ENCODE measurements at places on chromosomes 7 and 10.

GRCh38 chr10:122981066-122981464 lies 864 bp downstream of the PSTK start:
- DNase-seq = no peak

DNA sequence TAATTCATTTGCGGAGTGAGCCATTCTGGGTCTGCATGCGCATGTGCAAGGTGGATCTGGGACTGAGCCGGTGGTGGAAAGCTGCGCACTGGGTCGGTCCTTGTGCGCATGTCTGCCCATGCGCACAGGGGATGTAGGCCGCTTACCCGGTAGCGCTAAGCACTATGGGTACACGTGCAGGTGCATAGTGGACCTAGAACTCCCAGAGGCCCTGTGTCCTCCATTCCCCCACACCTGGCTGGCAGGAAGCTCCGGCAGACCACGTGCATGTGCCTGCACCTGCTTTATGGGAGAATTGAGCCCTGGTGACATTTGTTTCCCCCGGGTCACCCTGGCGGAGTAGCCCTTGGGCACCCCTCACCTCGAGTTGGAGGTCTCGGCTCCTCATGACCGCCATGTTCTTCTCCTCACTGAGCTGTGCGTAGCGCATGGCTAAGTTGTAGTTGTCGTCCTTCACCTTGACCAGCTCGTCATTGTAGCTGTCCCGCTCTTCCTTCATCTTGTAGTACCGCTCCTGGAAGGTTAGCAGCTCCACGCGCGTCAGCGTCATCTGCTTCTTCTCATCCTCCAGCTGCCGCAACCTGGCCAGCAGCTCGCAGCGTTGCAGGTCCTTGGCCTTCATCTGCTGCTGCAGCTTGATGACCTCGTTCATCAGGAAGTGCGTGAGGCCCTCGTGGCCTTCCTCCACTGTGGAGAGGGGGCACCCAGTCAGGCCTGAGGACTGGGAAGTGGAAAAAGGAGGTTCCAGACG lies 99.6 kb downstream of the CARD11 start:
- DNase-seq = no peak

DNA sequence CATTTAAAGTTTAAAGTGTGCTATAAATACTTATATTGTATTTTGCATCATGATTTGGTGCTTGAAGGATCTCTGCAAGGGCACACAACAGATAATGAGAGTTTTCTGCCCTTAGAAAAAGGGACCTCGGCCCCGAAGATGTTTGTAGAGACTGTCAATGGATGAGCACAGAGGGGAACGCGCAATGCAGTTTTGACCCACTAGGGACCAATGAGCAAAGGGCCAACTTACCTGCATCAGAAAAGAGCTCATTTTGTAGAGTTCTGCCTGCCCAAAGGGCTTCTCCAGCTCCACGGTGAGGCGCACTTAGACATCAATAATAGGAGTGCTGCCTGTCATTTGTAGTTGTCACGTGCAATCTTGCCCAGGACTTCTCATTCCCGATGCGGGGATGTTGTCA lies 91.1 kb downstream of the BUB3 start:
- no peak for DNase-seq

DNA sequence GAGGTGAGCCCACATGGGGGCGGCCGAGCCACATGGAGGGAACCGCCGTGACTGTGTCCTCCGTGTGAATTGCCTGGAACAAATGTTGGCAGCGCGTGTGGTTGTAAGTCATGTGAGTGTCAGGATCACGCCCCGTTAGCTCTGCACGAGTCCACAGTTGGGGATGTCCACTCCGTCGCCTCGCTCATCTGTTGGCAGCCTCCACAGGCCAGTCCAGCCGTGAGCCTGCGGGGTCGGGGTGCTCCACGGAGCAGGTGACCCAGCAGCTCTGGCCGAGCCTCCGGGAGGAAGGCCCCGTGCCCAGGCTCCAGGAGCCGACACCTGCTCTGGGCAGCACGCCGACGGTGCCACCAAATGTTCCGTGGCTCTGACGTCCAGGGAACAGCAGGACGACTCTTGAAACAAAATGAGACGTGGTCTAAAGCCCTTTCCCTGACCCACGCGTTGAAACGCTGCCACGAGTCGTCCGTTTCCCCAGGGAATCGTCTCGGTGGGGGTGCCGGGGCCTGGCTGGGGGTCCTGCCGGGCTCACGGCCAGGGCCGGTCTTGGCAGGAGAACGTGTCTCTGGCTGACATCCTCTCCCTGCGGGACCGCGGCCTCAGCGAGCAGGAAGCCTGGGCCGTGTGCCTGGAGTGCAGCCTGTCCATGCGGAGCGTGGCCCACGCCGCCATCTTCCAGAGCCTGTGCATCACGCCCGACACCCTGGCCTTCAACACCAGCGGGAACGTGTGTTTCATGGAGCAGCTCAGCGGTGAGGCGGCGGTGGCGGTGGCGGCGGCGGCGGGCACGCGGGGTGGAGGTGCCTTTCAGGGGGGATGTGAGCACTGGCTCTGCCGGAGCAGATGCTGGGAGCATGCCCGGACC lies 7.0 kb downstream of the KNDC1 start:
- no peak for DNase-seq
